Hypothalamus (tissue), 51 donors: ENCODE measurements at places on chromosomes 6 and 20.
A peak's percentile ranks its signal among the peaks of the same experiment; 100 is the strongest.

GRCh38 chr6:10528158-10528981, 7.2 kb downstream of the GCNT2 start:
- no peak for DNase-seq

GRCh38 chr20:35947489-35947888, 6.8 kb downstream of the SCAND1 start:
- DNase-seq, result no peak

DNA sequence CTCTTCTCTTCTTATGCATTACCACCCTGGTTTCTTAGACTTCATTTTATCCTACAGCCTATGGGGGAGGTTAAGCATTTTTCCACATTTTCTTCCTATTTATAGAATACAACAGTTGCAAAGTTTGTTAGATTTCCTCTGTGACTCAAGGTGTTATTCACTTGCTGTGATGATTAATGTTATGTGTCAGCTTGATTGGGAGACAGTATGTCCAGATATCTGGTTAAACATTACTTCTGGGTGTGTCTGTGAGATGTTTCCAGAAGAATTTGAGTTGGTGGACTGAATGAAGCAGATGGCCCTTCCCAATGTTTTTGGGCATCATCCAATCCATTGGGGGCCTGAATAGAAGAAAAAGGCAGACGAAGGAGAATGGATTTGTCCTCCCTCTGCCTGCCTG, 131.3 kb downstream of the C6orf118 start:
- DNase-seq, result no peak

DNA sequence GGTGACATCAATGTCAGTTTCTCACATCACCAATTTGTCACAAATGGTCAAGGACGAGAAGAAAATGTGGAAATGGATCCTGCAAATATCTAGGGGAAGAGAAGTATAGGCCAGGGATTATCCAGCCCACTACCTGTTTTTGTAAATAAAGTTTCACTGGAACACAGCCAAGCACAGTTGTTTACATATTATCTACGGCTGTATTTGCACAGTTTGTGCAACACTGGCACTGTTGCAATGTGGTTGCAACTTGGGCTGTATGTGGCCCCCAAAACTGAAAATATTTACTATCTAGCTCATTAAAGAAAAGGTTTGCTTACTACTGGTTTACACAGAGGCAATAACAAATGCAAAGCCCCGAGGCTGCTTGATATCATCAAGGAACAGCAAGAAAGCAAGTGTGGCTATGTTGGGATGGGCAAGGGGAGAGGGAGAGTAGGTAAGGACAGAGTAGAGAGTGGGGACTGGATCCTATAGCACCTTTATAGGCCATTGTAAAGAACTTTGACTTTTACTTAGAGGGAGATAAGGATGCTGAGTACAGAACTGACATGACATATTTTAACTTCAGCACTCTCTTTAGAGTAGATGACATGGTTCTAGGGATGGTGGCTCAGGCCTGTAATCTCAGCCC, 11.8 kb upstream of the STXBP5 start:
- no peak for DNase-seq

DNA sequence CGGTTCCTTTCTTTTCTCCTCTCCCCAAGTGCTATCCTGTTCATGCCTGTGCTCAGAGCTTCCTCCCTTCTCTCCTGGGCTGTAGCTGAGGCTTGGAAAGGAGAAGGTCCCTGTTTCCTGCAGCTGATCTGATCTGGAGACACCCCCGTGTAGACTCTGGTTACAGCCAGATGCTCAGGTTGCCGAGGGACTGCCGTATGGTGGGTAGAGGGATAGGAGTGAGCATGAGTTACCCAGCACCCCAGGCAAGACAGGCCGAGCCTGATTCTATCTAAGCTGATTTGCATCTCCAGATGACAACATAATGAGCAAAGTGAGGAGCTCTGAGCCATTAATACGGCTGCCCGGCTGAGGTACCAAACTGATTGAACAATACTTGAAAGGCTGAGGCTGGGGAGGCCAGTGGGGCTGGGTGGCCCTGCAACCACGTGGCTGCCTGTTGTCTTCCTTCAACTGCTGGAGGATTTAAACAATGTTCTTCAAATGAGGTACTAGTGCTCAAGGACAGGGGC, 91.8 kb downstream of the ASXL1 start:
- DNase-seq, result no peak

GRCh38 chr6:29748391-29749307, 25.4 kb downstream of the HLA-F start:
- peak; percentile 84 for DNase-seq

GRCh38 chr20:22569353-22569752, 15.0 kb downstream of the FOXA2 start:
- no peak for DNase-seq

GRCh38 chr6:32976334-32977069, 8.1 kb downstream of the BRD2 start:
- DNase-seq, result no peak

- no peak for DNase-seq
These were observed 60.6 kb downstream of the IGF2R start for GRCh38 chr6:160029525-160029924.

DNA sequence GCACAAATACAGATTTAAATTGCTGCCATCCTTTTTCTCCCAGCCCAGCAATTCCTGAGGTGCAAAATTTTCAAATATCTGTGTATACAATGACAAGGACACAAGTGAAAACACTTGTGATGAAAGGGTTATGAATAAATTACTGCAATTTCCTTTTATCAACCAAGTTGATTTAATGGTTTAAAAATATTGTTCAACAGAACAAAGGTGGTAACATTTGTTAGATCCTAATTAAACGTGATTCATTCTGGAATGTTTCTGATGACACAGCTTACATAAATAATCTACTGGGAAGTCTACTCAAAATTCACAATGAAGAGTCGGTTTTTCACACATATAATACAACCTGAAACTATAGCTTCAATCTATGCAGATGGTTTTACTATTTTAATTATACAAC, 17.1 kb downstream of the B4GALT5 start:
- no peak for DNase-seq

- DNase-seq, result no peak
These were observed 10.0 kb upstream of the ARMC2 start for GRCh38 chr6:108838101-108838717.

DNA sequence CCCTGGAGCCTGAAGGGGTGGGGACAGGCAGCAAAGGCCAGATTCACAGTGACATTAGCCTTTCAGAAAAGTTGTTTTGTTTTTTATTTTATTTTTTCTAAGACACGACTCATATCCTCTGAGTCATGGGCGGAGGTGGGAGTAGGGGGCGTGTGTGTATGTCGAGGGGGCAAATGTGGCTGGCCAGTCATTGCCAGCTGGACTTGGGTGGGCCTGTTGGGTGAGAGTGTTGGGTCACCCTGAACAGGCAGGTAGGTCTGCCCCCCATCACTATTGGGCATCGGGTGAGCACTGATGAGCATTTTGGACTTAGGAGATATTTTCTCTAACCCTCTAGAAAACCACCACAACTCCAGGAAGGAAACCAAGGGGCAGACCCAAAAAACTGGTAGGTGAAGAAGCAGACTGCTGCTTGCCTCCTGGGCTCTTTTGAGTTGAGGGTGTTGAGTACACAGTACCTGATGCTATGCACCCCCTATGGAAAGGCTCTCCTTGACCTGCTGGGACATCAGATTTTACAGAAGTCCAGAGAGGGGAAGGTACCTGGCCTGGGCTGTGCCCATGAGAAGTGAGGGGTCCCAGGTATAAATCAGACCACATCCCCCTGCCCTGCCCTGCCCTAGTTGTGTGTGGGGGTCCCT, 5.6 kb downstream of the SMIM29 start:
- no peak for DNase-seq

GRCh38 chr6:105560611-105561066, 157.8 kb upstream of the PREP start:
- no peak for DNase-seq

DNA sequence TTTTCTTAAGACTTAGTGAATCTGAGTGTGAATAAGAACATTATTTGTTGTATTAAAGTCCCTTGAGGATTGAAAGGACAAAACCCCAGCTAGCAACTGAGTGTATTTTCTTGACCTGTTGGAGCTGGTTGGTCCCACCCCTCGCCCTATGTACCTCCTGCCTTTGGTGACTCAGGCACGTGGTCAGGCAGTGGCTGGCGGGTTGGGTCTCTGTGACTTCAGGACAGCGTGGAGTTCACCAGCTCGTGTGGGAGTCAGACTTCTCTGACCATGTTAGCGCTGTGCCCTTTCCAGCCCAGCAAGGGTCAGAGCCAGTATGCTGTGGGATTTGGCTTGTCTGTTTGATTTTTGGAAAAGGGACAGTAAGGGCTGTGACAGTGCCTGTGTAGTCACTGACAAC, 93.7 kb downstream of the SSR1 start:
- DNase-seq, result no peak
